ENCODE measurements at places on chromosomes 13 and 19. TPM values are rescaled to one million over a fixed set of nuclear protein-coding genes. Genes with fewer than 3 reads are reported as not detected.
A peak's percentile ranks its signal among the peaks of the same experiment; 100 is the strongest.

DNA sequence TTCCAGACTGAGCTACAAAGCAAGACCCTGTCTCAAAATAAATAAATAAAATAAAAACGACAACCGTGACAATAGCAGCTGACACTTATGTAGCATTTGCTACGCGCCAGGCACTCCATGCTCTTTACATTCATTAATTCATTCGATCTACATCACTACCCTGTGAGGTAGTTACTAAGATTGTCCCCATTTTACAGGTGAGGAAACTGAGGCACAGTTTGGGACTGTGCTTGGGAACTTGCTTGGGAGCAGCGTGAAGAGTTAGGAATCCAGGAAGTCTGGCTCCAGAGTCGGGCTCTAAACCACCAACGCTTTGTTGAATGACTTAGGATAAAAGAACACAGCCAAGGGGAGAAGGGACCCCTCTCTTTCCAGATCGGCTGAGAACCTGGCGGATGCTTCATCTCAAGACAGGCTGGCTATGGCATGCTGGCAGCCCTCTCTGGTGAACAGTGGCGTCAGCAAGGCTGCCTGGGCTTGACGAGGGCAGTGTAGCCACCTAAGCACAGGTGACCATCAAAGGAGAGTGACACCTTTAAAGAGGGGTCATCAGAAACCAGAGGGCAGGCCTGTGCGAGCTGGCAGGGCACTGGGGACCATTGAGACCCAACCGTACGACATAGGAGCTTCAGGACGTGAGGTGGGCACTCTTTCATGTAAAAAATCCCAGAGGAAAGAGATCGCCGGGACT is 591 bp downstream of the DOHH start:
- H3K27me3 ChIP-seq, result no peaks in the 10 kb centered on the region
- peak overlapping the region; percentile 96 for H3K4me3 ChIP-seq
- no peak for DNase-seq
- peaks cover 10% of the 10 kb centered on the region for H3K36me3 ChIP-seq
- H3K4me1 ChIP-seq, result no peaks in the 10 kb centered on the region
- H3K27ac ChIP-seq, result peak overlapping the region; percentile 85

DNA sequence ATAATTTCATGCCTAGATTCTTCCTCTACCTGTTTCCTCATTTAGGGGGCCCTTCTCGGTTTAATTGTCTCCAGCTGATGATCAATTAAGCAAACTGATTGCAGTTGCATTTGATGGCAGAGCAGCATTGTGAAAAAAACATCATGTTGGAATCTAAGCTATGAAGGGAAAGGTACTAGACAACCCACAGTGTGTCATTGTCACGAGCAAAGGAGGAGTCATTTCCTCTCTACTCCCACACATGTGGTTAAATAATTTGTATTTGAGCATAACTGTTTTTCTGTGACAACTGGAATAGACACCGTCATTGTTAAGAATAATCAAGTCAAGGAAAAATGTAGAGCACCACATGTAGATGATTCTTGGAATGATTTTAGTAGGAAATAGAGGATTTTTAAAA is 240.3 kb downstream of the DCT start:
- no peak overlapping the region for H3K4me3 ChIP-seq
- no peaks in the 10 kb centered on the region for H3K4me1 ChIP-seq
- no peaks in the 10 kb centered on the region for H3K36me3 ChIP-seq
- H3K27me3 ChIP-seq, result no peaks in the 10 kb centered on the region
- H3K27ac ChIP-seq, result no peak overlapping the region

- no peaks in the 10 kb centered on the region for H3K27me3 ChIP-seq
- DNase-seq, result no peak
- H3K4me1 ChIP-seq, result peaks cover 31% of the 10 kb centered on the region
- no peaks in the 10 kb centered on the region for H3K36me3 ChIP-seq
These were observed 3.7 kb downstream of the ZNF136 start for GRCh38 chr19:12166626-12167025.

DNA sequence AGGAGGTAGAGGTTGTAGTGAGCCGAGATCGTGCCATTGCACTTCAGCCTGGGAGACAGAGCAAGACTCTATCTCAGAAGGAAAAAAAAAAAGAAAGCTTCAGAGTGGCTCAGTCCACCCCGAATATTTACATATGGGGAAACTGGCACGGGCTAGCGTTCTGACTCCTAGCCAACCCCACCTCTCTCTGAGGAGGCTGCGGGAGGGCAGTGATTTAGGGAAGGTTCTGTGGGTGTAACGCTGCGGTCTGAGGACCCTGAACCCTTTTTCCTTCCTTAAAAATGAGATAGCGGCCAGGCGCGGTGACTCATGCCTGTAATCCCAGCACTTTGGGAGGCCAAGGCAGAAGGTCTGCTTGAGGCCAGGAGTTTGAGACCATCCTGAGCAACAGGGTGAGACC is 5.0 kb downstream of the LRRC25 start:
- H3K27me3 ChIP-seq, result peaks cover 6% of the 10 kb centered on the region
- H3K27ac ChIP-seq, result no peak overlapping the region

DNA sequence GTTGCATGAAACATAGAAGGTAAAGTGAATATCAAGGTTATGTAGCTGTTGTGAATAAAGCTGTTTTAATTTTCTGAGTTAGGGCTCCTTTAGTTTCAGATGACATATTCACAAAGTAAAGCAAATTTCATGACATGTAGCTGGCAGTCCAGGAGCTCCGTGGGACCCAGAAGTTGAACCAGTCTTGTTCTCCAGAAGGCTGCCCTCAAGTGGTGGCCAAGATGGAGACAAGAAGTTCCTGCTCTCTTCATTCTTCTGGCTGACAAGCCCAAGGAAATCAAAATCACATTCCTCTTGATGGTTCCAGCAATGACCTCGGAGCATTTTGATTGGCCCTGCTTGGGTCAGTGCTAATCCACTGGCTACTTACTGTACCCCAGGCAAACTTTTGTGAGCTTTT is 128.7 kb downstream of the LIG4 start:
- H3K27me3 ChIP-seq, result no peaks in the 10 kb centered on the region
- H3K36me3 ChIP-seq, result no peaks in the 10 kb centered on the region
- no peaks in the 10 kb centered on the region for H3K4me1 ChIP-seq
- DNase-seq, result no peak
- H3K4me3 ChIP-seq, result no peak overlapping the region

DNA sequence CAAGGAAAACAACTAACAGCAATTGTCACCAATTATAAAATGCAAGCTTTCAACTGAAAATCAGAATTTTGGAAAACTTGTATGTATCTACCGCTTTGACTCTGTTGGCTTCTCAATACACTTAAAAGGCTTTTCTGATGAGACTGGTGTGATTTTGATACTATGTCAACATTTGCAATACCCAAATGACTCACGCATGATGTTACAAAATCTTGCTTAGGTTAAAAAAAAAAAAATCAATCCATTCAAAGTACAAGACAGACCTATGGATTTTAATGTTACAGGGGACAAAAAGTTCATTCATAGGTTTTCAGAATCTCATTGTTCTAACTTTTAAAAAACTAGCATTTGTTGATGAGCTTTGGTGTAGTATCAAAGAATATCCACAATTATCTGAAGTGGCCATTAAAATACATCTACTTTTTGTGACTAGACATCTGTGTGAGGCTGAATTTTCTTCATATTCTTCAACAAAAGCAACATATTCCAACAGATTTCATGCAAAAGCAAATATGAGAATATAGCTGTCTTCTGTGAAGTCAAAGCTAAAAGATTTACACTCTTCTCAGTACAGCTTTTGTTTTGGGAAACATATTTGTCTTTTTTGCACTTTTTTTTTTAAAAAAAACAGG is 10.7 kb downstream of the ELF1 start:
- peak overlapping the region; percentile 74 for H3K27ac ChIP-seq
- H3K27me3 ChIP-seq, result no peaks in the 10 kb centered on the region
- H3K4me3 ChIP-seq, result no peak overlapping the region

GRCh38 chr19:6654347-6655310 is 15.3 kb downstream of the TNFSF14 start:
- H3K27ac ChIP-seq, result no peak overlapping the region
- H3K4me1 ChIP-seq, result no peaks in the 10 kb centered on the region
- H3K27me3 ChIP-seq, result peaks cover 48% of the 10 kb centered on the region
- H3K4me3 ChIP-seq, result no peak overlapping the region
- no peaks in the 10 kb centered on the region for H3K36me3 ChIP-seq

DNA sequence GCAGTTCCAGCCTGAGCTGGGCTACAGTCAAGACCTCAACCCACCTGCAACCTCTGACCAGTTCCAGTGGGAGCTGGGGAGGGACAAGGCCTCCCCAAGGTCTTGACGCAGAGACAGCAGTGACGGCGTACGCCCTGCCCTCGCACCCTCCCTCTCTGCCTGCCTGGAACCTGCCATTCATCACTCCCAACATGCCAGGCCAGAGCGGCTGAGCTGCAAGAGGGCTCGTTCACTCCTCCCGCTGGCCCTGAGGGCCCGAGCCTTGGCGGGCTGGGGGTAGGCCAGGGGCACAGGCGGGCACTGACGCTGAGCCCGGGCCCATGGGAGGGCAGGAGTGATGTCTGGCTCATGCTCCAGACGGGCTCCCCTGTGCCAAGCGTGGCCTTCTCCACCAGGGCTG is 8.2 kb downstream of the NDUFA11 start:
- no peak for DNase-seq
- H3K36me3 ChIP-seq, result no peaks in the 10 kb centered on the region
- no peak overlapping the region for H3K27ac ChIP-seq

DNA sequence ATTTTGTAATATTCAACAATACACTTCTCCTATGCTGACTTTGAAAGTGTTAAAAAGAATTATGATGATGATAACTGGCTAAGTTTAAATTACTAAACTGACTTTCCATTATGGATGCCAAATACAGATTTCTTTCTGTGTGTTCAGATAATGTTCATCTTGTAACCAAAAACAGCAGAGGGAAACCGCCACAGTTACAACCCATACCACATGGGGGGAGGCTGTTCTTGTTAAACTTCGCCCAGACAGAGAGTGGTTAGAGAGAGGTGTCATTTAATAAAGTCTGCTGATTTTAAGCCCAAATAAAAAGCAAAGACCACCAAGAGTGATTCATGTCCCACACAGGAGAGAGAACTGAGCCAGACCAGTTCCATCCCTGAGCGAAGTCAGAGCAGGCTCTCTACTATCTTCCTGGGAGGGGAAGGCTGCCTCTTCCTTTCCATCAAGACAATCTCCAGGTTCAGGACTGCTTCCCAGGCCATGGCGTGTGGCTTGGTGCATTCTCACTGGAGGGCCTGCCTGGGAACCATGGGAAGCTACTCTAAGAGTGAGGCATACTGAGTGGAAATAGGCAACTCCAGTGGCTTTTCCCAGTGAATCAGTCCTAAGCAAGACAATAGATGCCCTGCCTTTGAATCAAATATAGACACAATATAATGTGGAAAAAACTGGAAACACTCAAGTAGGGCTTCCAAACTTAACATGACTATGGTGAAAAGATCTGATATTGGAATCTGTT is 18.2 kb downstream of the EFNB2 start:
- no peak for DNase-seq
- H3K4me1 ChIP-seq, result peaks cover 11% of the 10 kb centered on the region
- H3K27me3 ChIP-seq, result no peaks in the 10 kb centered on the region
- no peaks in the 10 kb centered on the region for H3K36me3 ChIP-seq
- no peak overlapping the region for H3K27ac ChIP-seq

DNA sequence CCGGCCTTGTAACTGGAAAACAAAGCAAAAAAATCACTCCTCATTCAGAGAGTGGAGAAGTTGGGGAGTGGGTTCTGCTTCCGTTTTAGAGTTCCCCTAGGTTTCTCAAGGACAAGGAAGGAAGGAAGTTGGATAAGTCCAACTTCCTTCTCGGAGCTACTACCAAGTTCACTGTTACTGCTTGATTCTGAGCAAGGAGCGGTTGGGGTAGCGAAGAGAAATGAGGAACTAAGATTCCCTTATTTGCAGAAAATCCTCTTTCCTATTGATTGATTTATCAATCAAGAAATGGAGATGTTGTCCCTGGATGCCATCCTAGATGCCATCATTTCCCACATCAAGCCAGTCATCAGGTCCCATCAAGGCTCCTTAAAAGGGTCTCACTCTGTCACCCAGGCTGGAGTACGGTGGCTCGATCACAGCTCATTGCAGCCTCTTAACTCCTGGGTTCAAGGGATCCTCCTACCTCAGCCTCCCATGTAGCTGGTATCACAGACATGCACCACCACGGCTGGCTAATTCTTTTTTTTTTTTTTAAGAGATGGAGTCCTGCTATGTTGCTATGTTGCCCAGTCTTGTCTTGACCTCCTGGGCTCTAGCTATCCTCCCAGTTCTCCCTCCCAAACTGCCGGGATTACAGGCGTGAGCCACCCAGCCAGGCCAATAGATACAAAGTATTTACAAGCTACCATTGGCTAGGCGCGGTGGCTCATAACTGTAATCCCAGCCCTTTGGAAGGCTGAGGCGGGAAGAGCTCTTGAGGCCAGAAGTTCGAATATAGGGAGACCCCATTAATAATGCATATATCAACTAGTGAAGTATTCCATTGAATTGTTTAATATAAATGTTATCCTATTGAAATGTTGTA is 809 bp upstream of the B9D2 start:
- H3K4me1 ChIP-seq, result peaks cover 36% of the 10 kb centered on the region
- H3K36me3 ChIP-seq, result no peaks in the 10 kb centered on the region
- H3K4me3 ChIP-seq, result peak overlapping the region; percentile 68
- no peaks in the 10 kb centered on the region for H3K27me3 ChIP-seq
- peak overlapping the region; percentile 99 for H3K27ac ChIP-seq

DNA sequence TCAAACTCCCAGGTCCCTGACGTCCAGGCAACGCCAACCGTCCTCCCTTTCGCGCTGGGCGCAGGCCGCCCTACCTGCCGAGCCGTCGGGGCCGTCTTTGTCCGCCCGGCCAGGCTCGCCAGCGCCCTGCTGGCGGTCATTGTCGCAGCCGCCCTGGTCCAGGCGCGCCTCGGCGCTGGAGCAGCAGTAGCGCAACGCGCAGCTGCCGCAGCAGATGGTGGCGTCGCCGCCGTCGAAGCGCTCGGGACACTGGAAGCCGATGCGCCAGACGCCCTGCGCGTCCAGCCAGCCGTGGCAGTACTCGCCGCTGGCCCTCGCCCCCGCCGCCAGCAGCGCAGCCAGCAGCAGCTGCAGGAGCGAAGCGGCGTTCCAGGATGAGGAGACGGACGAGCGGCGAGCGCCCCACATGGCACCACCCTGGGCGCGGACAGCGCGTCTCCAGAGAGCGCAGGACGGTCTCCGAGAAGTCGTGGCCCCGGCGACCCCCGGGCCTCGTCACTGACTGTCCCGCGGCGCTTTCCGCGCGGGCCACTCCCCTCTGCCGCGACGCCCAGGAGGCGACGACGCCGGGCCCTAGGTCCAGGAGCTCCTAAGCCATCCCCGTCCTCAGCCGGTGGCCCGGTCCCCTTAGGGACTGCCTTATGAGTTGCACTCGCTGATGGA is 1.1 kb downstream of the SHISA2 start:
- no peak for DNase-seq
- H3K4me1 ChIP-seq, result no peaks in the 10 kb centered on the region
- H3K27me3 ChIP-seq, result peaks cover 71% of the 10 kb centered on the region
- no peaks in the 10 kb centered on the region for H3K36me3 ChIP-seq

Gene SYNGR4
- total RNA-seq, result not detected

Gene PLIN5
- total RNA-seq, result 2.7 TPM

Gene HOMER3
- total RNA-seq, result 12.0 TPM

Gene ZNF211
- 5.6 TPM for total RNA-seq

Gene ADGRE1
- 0.27 TPM for total RNA-seq

Gene NEK5
- total RNA-seq, result not detected

Gene OR10H2
- not detected for total RNA-seq

Gene VSTM1
- not detected for total RNA-seq

Measured in transverse colon (tissue), 4 donors.